ENCODE measurements at places on chromosomes 5 and 9.
A peak's percentile ranks its signal among the peaks of the same experiment; 100 is the strongest.

DNA sequence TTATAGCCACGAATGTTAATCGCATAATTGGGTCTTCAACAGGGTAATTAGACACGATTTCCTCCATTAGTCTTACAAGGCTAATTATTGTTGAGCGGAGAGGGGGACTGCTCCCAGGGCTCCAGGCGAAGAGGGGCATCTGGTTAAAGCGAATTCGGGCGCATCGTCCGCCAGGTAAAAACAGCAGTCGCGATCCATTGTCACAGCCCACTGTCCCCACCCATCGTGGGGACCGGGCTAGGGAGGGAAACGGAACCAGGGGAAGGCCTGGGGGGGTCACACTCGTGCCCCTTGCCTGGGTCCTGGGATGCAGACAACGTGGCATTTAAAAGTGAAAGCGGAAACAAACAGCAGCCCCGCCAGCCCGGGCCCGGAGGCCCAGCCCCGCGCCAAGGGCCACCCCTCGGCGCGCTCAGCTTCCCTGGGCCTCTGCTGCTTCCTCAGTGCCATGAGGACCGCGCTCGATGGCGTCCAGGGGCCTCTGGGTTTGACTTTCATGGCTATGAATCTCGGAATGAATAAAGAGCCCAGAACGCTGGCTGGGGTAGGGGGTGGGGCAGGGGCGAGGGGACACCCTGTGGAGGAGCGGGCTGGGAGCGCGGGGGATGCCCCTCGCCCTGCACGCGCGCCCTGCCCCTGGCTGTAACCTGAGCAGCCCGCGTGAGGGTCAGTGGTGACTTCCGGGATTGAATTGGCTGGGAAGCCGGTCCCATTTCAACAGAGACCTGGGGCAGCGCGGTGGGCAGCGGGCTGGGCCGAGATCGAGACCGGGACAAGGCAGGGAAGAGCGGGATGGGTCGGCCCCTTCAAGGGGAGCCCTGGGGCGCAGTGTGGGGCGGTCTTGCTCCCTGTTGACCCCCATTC lies 99.9 kb downstream of the GTF3C4 start:
- DNase-seq = peak; percentile 54

- DNase-seq = no peak
Measured at GRCh38 chr9:105116052-105116868, 128.2 kb upstream of the SLC44A1 start.

DNA sequence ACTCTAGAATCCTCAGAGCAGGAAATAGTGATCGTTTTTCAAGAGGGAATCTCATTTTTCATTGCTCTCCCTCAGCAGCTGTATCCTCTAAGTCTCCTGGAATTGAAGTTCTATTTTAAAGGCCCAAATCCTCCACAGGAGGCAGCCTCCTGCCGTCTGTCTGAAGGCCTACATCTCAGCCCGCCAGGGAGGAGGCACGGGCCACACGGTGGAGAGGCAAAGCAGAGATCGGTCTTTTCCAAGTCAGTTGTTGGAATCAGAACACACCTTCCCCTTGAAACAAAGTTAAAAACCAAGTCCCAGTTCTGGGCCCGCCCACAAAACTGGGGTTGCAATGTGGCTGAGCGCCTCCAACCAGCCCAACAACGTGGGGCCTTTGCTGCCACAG lies 68.7 kb downstream of the RAPGEF1 start:
- DNase-seq = no peak

DNA sequence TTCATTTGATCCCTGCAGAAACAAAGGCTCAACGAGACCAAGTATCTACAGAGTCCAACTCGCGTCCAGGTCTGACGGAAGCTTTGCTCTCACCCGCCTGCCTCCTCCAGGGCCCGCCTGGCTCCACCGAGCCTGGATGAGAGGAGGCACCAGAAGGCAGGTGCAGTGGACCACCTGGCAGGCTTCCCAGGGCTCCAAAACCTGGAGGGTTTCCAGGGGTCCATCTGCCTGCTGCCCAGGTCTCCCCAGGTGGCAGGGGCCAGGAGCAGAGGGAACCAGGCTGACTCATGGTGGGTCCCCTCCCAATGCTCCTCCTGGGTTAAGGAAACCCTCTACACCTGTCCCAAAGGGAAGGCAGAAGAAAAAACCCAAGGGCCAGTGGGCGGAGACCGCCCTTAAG lies 59.5 kb downstream of the VAV2 start:
- no peak for DNase-seq

DNA sequence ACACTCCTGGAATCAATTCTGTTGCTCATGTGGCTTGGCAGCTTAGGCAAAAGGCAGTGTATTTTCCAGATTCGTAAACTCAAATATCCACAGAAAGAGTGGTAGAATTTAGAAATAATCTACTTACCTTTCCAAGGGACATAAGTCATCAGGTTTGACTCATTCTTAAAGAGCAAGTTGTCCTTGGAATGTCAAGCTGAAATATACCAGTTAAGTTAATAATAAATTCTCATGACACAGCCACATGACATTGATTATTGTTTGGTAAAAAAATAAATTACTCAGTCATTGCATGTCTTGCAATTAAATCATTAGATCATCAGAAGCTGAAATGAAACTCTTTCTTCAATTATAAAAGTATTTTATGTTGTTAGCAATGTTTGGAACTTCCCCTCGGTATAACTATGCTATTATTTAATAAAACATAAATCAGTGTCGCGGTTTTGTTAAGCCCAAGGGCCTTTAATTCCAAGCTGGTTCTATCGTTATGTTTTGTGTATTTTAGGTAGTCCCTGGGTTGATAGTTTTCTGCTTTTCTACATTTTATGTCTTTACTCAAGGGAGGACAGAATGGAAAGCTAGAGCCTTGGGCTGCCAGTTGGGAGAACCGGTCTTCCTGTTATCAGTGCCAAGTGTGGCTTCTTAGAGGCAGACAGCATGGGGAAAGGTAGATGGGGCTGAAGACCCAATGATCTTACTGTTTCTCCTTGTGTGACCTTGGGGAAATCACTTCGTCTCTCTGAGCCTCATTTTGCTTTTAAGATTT lies 79.3 kb upstream of the PRLR start:
- no peak for DNase-seq

DNA sequence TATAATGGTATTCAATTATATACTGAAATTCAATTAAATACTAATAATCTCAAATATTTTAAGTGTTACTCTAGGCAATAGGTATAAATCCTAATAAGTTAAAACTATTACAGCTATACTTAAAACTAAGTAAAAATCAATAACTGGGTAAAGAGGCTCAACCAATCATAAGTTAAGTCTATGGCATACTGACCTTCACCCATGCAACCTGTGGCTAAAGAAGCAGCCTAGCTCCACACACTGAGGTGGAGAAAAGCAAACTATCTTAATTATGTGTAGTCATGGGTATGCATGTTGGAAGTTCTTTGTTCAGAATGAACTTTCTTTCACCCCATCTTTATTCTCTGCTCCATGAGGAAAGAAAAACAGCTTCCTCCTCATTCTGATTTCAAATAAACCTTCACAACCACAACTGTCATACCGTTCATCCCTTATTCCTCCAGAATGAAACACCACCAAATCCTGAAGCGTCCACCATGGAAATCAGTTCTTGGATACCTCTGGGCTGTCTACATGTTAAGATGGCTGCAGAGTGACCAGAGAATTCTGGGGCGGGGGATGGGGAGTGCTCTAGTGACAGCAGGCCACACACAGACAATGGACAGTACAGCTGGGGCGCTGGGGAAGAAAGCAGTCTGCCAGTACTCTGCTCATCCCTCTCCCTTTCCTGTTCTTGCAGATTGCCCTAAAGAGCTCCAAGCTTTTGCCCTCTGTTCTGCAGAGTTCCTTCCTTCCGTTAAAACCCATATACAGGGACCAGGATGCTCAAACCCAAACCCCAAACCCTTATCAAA lies 62.3 kb downstream of the RIGI start:
- no peak for DNase-seq

GRCh38 chr9:83473488-83473971 lies 64.7 kb downstream of the FRMD3 start:
- DNase-seq = no peak

DNA sequence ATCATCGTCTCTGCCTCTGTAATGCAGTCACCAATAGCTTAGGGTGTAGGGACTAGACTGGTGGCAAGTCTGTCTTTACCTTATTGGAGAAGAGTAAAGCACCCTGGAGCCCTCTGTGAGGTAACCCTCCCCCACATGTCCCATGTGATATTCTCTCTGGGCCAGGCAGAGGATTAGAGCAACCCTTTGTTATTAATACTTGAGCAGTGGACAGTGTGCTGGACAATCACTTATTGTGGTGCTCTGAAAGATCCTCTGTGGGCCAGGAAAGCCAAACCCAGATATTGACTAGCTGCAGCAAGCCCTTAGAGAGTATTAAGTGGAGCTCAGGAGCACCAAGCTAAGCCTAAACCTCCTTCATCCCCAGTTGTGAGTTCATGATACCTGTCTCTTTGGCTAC lies 139.7 kb upstream of the RUSC2 start:
- DNase-seq = no peak
